ENCODE measurements at places on chromosomes 1 and 21.

GRCh38 chr1:87474098-87474497 is 145.4 kb downstream of the LMO4 start:
- no peaks in the 10 kb centered on the region for H3K36me3 ChIP-seq
- no peaks in the 10 kb centered on the region for H3K27me3 ChIP-seq
- no peak overlapping the region for H3K4me3 ChIP-seq
- no peak for DNase-seq

GRCh38 chr21:45748593-45748992 is 105.1 kb downstream of the PCBP3 start:
- H3K36me3 ChIP-seq, result no peaks in the 10 kb centered on the region
- no peaks in the 10 kb centered on the region for H3K4me1 ChIP-seq
- H3K27me3 ChIP-seq, result no peaks in the 10 kb centered on the region

DNA sequence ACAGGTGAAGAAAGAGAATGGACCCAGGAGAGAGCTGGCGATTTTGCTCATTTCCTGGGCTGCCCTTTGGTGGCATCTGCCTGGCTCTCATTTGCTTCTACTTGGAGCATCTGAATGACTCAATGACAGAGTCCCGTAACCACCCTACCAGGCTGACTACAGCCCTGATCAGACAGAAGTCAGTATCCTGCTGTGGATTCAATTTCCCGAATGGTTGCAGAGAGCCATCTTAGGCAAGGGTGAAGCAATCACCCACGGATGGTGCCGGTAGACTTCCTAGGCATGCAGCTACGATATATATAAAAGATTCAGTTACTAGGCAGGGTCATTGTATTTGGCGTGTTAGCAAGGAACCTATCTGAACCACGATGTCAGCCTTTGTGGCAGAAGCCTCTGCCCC is 10.2 kb downstream of the AJAP1 start:
- no peak overlapping the region for H3K4me3 ChIP-seq
- H3K27me3 ChIP-seq, result peaks cover 34% of the 10 kb centered on the region
- DNase-seq, result no peak

- H3K27ac ChIP-seq, result no peak overlapping the region
- no peak overlapping the region for H3K4me3 ChIP-seq
- H3K4me1 ChIP-seq, result peaks cover 4% of the 10 kb centered on the region
- DNase-seq, result no peak
- H3K27me3 ChIP-seq, result no peaks in the 10 kb centered on the region
Observed at GRCh38 chr1:226095286-226095685, 32.8 kb downstream of the H3-3A start.

- no peaks in the 10 kb centered on the region for H3K27me3 ChIP-seq
- DNase-seq, result no peak
- H3K27ac ChIP-seq, result no peak overlapping the region
- no peak overlapping the region for H3K4me3 ChIP-seq
- H3K36me3 ChIP-seq, result no peaks in the 10 kb centered on the region
- no peaks in the 10 kb centered on the region for H3K4me1 ChIP-seq
Observed at GRCh38 chr1:192011525-192011924, 146.7 kb upstream of the RGS18 start.

Measured in lower lobe of right lung (tissue), 2 donors.